ENCODE measurements at places on chromosomes 3 and 15.

DNA sequence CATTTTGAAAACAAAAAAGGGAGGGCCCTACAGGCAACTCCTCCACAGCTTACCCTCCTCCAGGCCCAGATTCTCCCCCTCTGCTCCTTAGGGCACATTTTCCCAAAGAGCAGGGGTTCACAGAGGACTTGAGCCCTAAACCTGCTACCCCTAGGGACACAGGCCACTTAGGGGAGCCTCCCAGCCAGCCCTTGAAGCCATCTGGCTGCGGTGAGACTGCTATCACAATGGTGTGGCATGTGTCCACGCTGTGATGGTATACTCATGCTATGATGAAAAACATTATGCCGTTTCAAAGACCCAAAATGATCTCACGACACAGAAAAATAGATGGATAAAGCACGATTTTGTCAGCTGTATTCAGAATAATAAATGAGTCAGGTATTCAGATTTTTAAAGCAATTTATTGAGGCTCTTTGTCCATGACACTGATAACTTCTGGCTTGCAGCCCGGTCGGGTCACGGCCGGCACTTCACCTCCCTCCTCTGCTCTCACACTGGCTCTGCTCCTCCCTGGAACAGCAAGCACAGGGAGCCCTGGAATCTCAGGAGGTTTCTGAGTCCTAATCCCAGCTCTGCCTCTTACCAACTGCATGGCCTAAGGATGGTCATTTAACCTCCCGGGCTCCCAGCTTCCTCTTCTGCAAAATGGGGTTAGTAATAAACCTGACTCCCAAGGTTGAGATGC lies 115.3 kb downstream of the MEGF11 start:
- DNase-seq = no peak

DNA sequence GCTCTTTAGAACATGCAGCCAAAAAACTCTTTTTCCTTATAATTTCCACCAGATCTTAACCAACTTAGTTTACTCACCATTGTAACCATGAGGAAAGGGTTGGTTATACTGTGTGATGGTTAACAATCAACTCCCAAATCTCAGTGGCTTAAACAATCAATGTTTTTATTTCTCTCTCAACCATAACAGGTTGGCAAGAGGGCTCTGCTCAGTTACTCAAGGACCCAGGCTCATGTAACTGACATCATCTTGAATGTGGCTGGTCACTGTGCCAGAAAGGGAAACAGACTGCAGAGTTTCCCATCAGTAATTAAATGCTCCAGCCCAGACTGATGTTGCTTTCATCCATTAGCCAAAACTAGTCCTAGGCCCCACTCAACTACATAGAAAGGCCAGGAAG lies 69.0 kb downstream of the ANKRD28 start:
- no peak for DNase-seq

- no peak for DNase-seq
These were observed 11.2 kb upstream of the P2RY1 start for GRCh38 chr3:152823781-152824180.

DNA sequence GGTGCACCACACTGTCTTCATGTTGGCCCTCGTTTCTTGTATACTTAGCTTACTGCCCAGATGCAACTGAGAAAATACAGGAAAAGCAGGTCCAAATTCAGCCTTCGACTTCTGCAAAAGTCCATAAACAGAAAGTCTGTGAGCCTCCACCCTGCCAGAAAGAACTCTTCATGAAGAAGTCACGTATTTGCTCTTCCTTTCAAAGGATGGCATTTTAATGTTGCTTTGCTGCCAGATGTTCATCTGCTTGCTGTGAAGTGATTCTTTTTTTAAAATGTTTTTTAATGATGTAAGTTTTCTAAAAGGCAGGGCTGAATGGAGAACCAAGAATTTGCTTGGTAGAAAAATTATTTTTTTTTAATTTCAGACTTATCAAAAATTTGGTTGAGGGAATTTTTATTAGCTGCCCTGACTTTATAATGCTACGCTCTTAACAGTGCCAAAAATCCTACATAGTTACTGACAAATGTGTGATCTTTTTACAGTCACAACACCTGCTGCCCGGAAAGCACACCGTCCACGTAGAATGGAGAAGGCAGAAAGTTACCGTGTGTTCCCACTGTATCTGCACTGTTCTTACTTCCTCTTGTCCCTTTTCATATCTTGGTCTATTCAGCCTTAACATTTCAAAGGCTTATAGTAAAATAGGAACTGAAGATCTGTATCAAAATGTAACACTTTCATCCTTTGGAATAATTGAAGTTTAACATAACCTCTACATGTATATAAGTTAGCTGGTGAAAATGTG lies 136.3 kb downstream of the LRRC28 start:
- no peak for DNase-seq

DNA sequence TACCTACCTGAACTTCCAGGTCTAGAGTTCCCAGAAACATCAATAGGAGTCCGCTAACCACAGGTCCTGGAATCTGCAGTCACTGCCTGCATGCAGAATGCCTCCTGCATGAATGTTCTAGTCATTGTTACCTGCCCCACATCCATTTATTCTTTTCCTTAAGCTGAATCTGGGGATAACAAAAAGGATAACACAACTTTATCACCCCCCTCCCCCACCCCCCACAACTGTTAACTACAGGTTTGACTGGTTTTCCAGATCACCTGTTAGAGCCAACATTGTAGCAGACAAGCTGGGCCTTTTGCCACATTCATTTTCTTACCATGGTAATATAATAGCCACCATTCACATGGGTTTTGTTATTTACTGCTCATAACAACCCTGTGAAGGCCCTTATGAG lies 4.6 kb upstream of the CTSH start:
- DNase-seq = no peak

- no peak for DNase-seq
These were observed 374.9 kb upstream of the CNTN4 start for GRCh38 chr3:1723726-1724125.

DNA sequence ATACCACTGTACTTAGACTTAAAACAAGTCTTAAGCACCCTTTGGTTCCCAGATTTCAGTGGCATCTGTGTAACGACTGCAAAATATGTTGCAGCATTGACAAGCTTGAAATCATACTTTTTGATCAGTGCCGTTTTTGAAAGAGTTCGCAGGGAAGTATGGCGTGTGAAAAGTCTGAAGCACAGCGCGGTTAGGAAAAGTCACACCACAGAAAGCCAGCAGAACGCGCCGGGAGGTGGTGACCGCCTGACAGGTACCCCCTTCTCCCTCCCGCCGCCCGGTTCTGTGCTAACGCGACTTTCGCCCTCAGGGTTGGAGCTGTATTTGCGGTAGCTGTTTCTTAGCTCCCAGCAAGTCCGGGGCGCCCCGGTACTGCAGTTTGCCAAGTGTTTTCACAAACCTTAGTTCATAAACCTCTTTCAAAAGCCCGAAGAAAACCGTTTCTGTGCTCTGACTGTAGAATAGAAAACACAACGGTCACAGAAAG lies 481 bp upstream of the CRYBG3 start:
- DNase-seq = no peak

DNA sequence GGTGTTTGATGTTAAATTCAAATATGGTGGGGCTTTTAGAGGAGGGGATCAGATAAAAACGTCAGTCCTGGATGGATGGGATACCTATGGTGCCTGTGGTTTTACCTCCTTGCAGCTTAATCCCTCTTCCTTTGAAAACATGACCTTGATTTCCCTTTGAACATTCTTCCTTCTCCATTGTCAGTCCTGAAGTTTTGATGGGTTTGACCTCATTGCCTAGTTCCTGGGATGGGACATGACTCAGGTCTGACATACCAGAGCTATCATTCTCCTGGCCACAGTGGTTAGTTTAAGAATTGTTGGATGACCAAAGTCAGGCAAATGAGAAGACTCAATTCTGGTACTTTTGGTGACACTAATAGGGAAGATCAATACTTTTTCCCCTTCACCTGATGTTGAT lies 87.2 kb downstream of the PRICKLE2 start:
- DNase-seq = no peak

DNA sequence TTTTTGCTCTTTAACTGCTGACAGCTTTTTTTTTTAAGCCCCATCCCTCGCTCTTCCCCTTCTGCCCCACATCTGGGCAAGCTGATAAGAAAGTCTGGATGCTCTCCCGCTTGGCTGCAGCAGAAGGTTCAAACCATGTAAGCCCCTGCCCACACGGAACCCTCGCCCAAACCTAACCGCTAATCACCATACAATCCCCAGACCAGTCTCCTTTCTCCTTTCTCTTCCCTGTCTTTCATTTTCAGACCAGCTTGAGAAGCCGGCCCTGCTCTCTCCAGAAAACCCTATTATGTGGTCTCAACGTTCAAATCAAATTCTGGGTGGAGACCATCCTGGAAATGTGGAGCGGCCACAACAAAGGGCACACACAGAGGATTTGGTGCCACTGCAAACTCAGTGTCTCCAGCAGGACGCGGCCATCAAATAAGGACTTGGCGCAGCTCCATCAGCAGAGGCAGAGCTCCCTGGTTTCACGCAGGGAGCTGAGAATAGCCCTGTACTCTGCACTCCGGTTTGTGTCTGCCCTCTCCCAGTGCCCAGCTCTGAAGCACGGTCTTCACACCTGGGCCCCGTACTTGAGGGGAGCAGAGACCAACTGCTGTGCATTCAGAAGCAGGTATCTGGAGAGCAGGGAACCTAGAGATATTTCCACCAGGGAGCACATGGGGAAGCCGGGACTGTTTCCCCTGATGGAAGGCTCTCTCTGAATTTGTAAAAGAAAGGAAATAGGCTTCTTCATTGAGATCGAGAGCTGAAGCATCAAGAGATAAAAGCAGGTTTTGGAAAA lies 92.6 kb downstream of the XXYLT1 start:
- DNase-seq = no peak

- no peak for DNase-seq
These were observed 1.1 kb upstream of the SCAMP5 start for GRCh38 chr15:74994236-74994635.

- no peak for DNase-seq
These were observed 435.7 kb downstream of the NAALADL2 start for GRCh38 chr3:175294793-175295192.

GRCh38 chr3:77179762-77180161 lies 139.9 kb downstream of the ROBO2 start:
- no peak for DNase-seq

GRCh38 chr3:108099244-108099643 lies 8.4 kb upstream of the CD47 start:
- no peak for DNase-seq

DNA sequence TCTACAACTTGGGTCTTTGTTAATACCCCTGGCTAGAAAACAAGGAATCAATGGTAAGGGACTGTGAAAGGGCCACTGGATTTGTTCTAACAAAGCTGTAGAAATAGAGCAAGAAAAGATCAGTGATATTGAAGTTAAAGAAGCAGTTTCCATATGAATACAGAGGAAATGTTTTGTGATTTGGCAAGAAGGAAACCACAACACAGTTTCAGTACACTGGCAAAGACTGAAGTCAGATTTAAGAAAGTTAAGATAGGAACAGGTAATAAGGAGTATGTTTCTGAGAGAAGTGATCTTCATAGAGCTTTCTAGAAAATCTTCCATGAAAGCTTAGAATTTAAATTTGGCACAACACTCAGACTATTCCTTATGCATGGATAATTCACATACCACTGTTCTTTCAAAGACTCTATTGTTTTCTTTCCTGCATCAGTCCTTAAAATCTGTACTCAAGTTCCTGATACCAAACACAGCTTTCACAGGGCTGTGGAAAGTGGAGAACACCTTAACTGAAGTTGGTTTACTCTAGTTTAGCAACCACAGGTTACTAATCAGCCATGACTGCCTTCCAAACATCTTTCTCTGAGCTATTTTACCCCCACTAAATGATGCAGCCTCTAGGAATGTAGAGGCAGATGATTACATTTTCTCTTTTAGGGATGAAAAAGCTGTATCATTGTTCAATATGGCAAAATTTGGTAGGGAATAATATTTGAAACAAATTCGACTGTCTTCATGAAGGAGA lies 32.4 kb upstream of the ALCAM start:
- no peak for DNase-seq

DNA sequence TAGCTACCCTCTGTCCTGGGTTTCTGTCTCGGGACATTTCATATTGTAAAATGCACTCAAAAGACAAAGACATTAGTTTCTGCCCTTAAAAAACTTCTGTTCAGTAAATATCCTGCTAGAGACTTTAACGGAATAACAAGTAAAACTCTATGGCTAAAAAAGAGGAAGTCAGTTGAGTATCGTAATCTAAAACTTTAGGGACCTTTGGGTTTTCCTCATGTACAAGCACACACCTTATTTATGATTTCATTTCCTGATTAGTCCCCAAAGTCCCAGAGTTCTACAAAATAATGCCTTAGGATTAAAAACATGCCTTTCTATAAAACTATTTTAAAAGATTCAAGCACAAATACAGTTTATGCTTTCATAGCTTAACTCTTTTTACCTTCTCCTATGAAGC lies 585.9 kb downstream of the UNC13C start:
- no peak for DNase-seq

DNA sequence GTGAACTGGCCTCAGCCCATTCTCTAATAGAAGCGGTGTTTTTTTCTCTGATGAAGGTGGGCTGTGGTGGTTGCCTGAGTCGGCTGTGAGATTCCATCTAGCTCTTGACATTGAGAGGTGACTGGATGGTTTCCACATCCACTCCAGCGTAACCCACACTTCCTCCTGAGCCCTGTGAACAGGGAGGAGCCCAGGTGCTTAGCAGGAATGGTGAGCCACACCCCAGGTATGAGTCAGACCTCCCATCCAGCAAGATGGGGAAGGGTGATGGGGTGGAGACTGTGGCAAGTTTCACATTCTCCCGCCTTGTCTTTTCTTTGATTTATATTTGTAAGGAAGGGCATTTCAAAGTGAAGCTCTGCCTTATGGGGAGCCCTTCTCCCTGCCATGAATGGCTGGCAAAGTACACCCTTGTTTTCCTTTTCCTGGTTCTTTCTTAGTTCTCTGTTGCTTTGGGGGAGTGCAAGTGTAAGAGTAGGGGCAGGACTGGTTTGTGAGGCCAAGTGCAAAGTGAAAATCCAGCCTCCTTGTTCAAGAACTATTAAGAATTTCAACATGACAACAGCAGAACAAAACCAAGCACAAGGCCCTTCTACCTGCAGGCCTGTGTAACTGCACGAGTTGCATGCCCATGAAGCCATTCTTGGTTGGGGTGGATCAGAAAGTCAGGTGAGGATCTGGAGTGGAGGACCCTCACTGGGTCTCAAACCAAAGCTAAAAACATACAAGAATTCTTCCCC lies 4.6 kb upstream of the TPRG1 start:
- DNase-seq = no peak

- DNase-seq = no peak
These were observed 402.4 kb downstream of the MAGI1 start for GRCh38 chr3:65636326-65636725.

DNA sequence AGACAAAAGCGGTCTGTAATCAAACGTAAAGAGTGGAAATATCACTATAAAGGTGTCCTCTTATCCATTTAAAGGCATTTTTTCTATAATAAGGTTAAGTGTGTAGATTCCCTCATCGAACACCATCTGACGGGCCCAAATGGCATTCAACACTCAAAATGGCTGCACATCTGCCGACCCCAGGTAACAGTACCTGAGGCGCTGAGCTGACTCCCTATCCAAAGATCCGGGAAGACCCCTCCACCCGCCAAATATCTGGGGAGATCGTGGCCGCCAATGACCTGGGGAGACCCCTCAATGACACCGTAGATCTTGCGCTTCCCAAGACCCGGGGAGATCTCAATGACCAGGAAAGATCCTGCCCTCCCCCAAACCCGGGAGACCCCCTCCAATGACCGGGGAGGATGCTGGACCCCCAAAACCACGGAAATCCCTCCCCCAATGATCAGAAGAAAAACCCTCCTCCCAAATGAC lies 476 bp downstream of the IP6K2 start:
- DNase-seq = no peak
